ENCODE measurements at places on chromosomes 1 and 21.
A peak's percentile ranks its signal among the peaks of the same experiment; 100 is the strongest.

- DNase-seq, result peak; percentile 61
Measured at GRCh38 chr1:24914226-24915069, 15.6 kb downstream of the RUNX3 start.

GRCh38 chr1:93531193-93531592 lies 83.3 kb downstream of the FNBP1L start:
- DNase-seq, result no peak

- DNase-seq, result no peak
Measured at GRCh38 chr1:180167721-180168467, 13.2 kb downstream of the QSOX1 start.

DNA sequence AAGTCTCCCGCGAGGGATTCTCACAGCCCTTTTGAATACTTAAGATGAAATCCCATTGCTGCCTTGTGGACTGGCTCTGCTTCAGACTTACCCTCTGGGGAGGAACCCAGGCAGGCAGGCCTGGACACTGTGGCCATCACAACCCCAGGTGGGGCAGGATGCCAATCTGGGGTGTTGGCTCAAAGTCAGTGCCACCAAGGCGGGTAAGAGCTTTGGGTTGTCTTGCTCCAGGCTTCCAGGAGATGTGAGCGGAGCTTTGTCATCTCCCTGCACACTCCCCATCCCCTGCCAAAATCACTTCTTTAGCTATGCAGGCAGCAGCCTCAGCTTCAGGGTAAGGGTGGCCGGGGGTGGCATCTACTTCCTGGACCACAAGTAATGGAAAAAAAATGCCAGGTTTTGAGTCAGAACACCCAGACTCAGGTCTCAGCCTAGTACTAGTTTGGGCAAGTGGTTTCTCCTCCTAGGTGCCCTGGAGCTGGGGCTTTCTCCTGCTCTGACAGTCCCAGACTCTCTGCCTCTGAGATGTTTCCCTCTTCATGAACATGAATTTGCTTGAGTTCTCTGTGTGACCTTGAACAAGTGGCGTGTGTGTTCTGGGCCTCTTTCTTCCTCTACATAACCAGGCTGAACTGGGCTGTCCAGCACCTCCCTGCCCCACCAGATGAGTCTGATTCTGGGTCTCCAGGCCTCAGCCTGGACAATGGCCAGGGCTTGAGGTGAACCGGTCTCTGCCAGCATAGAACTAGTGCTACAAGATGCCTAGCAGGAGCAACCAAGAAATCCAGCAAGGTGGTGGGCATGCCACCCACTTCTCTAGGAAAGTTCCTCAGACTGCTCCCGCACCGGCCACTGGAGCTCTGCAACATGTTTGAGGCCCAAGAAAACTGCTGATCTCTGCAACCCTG lies 65.4 kb downstream of the VWA5B1 start:
- no peak for DNase-seq

DNA sequence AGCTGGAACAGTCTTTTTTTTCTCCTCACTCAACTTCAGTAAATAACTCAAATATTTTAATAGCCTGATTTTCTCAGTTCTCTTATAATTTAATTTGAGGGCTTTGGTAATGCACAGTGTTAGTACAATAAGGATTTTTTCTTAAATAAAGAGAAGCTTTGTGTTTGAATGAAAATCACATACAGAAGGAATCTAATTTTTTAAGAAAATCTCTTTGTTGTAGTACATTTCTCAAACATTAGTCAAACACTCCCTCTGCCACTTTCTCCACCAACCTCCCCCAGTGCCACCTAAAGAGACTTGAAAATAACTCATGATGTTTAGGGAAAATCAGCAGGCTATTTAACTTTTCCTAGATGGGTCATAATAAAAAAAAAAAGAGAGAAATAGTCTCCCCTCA lies 42.3 kb upstream of the ACP6 start:
- no peak for DNase-seq

DNA sequence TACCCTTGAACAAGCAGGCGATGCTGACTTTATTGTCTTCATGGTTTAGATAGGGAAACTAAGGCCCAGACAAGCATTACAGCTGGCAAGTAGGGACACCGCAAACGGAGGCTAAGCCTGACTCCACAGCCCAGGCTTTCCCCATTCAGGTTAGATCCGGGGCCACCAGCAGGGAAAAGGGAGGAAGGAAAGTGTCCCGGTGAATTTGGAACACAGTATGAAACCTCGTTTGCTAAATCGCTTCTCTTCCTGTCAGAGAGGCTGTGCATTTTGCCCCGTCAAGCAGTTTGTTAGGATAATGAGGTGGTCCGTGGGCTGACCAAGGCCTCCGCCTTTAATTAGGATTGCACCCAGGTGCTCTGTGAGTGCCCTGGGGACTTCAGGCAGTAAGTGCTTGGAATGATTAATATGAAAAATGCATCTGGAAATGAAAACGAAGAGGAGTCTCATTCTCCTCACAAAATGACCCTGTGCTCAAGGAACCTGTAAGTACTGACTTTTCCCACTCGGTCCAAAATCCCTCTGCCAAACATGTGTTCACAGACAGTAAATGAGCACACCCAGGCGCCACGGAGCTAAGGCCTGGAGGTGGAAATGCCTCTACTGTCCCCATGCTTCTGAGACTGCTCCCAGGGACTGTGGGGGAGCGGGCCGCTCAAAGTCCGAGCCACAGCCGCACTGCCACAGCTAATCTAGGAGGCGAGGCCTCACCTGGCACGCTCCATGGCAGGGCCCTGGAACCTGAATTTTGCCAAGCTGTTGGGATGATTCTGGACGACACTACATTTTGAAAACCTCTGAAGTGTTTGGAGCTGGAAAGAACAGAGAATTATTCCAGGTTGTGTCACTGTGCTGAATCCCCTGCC lies 234.1 kb downstream of the SDCCAG8 start:
- DNase-seq, result no peak

DNA sequence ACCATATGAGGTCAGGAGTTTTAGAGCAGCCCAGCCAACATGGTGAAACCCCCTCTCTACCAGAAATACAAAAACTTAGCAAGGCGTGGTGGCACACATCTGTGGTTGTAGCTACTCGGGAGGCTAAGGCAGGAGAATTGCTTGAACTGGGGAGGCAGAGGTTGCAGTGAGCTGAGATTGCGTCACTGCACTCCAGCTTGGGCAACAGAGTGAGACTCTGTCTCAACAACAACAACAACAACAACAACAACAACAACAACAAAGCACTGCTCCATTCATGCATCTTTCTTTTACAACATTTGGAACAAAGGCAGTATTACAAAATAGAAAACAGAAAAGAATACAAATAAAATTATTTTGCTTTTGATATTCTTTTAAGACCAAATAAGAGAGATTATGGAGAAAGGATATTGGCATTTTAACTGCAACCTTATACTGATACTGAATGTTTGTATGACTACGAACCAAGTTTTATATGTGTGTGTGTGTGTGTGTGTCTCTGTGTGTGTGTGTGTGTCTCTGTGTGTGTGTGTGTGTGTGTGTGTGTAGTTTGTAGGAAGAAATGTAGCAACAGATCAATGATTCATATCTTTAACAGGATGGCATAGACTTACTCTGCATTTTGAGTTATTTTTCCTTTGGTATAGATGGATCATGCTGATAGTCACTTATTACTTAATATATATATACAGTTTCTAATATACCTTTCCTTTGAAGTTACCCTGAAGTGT lies 24.6 kb downstream of the ATF6 start:
- DNase-seq, result no peak

DNA sequence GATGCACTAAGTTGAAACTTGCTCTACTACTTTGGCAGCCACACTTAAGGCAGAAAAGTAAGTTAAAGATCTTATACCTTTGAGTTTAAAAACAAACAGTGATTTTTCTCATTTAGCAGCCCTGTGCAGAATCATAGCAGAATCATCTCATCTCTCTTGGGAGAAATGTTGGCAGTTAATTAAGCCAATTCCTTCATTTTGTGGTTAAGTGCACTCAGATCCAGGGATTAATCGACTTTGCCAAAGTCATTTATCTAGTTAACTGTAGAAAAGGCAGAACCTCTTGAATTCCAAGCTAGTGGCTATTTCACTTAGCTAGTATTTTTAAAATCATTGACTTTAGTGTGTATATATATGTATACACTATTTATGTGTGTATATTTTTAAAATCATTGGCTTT lies 125.0 kb downstream of the GPR52 start:
- no peak for DNase-seq

DNA sequence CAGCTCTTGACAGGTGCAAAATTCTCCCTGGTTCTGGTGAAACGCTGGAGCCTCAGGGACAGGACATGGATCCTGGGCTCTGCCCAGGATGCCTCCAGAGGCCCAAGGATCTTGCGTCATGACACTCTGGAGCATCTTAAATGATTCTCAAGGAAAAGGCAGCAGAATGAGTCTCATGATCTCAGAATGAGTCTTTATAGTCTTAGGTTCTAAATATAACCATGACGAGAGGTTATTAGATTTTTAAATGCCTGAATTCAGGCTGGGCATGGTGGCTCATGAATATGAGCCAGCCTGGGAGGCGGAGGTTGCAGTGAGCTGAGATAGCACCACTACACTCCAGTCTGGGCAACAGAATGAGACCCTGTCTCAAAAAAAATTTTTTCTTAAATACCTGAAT lies 55.5 kb downstream of the ECE1 start:
- no peak for DNase-seq

GRCh38 chr1:182301467-182302198 lies 90.0 kb downstream of the GLUL start:
- DNase-seq, result no peak

DNA sequence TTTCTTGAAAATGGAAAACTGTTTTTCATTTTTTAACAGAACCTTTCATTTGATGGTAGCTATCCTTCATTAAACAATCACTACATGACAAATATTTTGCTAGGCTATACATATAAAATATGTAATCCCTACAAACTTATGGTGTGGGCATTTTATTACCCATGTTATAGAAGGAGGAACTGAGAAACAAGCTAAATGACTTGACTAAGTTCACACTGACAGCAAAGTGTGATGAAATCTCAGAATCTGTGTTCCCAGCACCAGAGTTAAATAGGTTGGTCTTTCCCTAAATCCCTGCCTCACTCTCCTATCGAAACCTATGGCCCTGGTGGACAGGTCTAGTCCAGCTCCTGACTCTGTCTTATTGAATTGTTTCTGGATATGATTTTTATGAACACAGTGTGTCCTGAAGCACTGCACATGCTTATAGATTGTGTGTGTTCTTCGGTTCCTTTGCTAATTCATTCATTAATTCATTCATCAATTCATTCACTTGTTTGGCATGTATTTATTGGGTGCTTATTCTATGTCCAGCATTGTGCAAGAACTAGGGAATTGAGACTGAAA lies 301.0 kb downstream of the GRIK1 start:
- DNase-seq, result no peak

DNA sequence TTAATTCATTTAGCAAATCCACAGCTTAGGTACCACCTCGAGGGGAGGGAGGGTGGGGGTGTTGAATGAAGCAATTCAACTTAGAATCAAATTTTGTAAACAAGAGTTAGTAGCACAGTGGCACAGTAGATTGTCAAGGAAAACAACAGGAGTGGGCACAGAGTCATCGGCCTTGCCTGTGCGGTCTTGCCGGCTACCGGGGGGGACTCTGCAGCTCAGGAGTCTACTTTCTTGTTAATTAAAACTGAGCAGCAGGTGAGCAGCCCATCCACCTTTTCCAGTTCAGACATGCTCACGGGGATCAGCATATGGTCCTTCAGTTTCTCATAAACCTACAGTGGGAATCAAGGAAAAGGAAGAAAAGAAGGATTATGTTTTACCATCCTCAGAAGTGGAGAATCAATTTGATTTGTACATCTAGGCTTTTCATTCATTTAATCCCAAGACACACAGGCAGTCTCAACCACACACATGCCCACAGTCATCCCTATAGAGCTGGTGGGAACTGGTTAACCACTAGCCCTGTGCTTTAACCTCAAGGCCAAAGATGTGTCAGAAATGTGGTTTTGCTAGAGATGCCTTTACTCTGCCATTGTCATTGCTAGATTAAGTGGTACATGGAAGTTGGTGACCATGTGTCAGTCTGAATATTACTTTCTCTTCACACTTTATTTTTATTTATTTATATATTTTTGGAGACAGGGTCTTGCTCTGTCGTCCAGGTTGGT lies 45.0 kb upstream of the BCL10 start:
- DNase-seq, result no peak

DNA sequence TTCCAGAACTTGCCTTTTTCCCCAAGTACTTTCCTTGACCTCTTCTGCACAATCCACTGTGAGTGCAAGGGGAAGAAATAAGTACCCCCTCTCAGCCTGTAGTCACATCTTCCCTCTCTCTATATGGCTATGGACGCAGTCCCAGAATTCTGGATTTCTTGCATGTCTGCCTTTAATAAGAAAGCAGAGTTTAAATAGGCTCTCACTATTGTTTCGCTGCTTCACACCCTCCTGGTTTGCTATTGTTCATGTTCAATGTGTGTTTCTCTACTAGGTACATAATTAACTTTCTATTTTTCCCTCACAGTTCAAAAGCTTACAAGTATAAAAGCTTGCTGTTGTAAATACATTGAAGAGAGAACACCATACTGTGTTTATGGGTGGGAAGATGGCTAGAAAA lies 181.5 kb upstream of the C1orf105 start:
- DNase-seq, result no peak

- DNase-seq, result no peak
Measured at GRCh38 chr1:203760506-203760905, 4.5 kb upstream of the LAX1 start.

DNA sequence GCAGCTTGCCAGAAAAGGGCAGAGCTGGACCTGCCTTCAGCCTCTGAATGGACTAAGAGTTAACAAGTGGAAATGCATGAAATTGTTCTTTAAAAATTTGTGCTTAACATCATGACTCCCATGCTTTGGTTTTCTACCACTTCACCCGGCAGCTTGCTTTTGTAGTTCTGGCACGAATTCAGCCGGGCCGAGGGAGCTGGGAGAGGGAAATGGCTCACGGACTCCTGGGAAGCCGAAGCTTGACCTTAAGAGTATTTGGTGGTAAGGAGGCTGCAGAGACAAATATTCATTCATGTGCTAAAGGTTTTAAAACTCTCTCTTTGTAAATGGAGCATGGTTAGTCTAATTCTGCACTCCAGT lies 17.2 kb upstream of the GFI1 start:
- no peak for DNase-seq

DNA sequence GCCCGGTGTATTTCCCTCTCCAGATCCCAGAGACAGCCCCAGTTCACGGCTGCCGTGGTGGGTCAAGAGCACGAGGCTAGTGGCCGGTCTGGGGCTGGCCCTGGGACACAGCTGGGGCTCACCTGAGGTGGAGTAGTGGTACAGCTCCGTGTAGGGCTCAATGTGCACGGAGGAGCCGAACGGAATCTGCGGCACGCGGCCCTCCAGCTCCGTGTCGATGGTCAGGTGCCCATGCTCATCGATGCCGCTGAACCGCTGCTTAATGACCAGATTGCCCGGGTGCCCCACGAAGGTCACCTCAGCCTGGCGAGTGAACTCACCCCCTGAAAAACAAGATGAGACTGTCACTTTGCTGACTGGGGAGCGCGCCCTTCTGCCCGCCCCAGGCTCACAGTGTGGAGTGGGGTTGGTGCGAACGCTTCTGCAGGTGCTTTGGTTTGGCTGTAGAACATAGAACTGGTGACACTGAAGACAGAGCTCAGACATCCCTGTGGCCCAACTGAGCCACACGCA lies 35.4 kb downstream of the NID1 start:
- no peak for DNase-seq

GRCh38 chr1:15702722-15703550 lies 18.8 kb downstream of the PLEKHM2 start:
- DNase-seq, result no peak
